ENCODE measurements at places on chromosomes 6 and 20.

DNA sequence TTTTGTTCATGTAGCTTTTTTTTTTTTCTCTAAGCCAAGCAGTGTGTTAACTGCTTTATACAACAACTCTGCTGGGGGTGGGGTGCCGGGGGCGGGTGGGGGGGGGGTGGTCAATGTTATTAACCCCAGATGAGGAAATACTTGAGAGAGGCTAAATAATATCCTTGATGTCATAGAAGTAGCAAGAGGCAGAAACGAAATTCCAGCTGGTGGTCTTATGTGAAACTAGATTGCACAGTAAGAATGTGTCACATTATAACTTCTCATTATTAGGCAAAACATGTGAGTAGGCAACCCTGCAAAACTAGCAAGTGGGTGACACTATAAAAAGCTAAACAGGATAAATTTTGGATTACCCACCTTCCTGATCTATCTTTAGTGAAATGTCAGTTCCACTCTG, 12.8 kb downstream of the MYLK4 start:
- DNase-seq: no peak

GRCh38 chr6:45576648-45577624, 199.2 kb upstream of the SUPT3H start:
- DNase-seq: no peak

DNA sequence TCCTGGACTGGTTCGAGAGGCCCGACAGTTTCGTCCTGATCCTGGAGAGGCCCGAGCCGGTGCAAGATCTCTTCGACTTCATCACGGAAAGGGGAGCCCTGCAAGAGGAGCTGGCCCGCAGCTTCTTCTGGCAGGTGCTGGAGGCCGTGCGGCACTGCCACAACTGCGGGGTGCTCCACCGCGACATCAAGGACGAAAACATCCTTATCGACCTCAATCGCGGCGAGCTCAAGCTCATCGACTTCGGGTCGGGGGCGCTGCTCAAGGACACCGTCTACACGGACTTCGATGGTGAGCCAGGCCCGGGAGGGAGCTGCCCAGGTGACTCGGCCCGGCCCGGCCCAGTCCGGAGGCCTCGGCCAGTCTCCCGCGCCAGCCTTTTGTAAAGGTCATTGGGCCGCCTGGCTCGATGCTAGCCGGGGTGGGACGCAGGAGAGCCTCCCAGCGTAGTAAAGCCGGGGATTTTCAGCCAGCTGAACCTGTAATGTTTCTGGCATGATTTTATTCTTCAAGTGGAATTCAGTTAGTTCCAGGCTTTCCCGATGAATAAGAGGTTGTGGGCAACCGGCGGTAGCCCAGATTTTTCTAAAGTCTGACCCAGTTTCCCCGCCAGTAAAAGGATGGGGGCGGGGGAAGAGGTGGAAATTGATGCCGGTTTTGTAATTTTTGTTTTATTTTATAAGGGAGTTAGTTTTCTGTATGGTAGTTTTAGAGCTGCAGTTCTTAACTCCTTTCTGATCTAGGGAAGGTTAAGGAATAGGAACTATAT, 1.4 kb downstream of the PIM1 start:
- peak; percentile 65 for DNase-seq

DNA sequence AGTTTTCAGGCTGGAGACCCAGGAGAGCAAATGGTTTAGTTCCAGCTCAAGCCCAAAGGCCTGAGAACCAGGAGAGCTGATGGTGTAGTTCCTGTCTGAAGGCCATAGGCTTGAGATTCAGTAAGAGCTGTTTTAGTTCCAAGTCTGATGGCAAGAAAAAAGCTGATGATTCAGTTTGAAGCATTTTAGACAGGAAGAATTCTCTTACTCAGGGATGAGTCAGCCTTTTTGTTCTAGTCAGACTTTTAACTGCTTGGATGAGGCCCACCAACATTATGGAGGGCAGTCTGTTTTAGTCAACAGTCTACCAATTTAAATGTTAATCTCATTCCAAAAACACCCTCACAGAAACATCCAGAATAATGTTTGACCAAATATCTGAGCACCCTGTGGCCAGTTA, 2.5 kb downstream of the ZSCAN26 start:
- no peak for DNase-seq

GRCh38 chr6:33426590-33427511, 7.0 kb downstream of the SYNGAP1 start:
- no peak for DNase-seq

GRCh38 chr6:11043961-11044711, at the start of gene ELOVL2:
ELOVL2 (minus strand) TSS chr6:11044305; CDS start chr6:11044230, 75 bp downstream.
- peak; percentile 90 for DNase-seq

GRCh38 chr6:70764706-70765105, 97.0 kb downstream of the SMAP1 start:
- no peak for DNase-seq

DNA sequence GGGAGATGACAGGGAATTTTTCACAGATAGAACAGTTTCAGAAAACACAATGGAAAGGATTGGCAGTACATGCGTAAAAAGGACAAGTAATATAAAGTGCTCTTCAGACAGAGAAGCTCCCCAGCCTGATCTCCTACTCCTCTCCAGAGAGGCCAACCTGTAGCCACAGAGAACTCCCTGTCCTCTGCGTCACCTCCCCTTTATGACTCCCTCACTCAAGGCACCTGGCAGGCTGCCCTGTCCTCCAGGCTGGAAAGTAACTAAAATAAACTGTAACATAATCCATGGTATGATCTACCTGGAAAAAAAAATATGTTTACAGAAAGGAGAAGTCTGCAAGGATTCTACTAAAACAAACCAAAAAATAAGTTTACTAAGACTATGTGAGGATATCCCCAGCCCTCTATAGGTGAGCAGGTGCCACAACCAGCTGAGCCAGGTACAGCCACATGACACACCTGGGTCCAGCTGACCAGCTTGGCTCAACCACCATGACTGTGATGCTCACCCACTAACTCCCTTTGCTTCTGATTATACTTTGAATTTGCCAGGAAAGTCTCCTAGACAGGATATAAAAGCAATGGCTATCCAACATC, 29.2 kb downstream of the MBOAT1 start:
- no peak for DNase-seq

- peak; percentile 28 for DNase-seq
Measured at GRCh38 chr20:46040902-46041535, 12.0 kb downstream of the SLC12A5 start.

DNA sequence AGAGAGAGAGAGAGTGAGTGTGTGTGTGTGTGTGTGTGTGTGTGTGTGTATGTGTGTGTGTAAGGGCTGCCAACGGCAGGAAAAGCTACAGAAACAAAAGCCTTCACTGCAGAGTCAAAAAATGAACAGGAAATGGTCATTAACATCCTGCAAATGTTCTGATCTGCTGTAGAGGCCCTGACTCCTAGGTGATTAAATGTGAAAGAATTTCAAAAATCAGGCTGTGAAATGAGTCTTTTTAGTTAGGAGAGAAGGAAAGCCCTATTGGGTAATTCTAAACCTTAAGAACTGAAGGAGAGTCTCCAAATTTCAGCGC, 166.5 kb upstream of the MYLIP start:
- no peak for DNase-seq

DNA sequence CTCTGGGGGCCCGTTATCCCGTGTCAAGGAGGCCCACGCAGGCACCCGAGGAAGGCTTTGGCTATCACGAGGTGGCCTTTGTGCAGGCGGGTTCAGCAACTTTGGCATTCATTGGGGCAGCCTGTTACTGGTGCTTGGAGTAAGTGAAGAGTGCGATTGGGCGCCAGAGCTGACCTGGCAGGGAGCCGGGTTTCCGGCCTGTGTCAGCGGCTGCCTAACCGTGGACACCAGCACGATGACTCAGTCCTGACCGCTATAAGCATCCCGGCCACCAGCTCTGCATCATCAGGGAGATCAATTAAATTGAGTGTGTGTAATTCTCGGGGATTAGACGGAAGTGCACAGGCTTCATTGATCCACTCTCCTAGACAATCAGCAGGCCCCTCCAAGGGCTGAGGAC, 45.9 kb downstream of the CDH4 start:
- no peak for DNase-seq

DNA sequence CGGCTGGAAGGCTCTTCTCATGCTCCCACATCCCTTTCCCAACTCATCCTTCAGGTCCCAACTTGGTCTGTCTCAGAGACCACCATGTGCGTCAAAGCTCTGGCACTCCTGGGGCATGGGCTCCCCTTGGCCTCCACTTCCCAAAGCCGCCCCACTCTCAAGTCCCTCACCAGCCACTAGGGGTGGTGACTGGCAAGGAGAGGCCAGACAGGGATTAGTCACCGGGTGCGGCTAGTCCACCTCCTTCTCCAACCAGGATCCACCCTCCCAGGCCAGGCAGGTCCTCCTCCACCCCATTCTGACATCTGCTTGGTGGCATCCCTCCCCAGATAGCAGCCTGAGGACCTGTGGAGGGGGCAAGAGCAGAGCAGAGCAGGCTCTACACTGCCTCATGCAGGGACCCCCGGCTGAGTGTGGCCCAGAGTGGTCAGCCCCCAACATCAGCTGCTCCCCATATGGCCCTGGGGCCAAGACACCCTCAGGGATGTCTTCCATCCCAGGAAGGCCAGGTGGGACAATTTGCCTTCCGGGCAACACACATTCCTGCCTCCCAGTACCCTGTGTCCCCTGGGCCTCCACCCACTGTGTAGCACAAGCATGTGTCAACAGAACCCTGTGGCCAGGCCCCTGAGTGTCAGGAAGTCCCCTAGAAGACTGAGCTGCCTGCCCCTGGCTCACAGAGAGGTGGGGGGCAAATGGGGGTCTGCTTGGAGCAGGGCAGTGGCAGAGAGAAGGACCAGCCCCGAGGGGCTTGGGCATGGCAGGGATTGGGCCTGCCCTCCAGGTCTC, 29.2 kb downstream of the YTHDF1 start:
- DNase-seq: peak; percentile 32

DNA sequence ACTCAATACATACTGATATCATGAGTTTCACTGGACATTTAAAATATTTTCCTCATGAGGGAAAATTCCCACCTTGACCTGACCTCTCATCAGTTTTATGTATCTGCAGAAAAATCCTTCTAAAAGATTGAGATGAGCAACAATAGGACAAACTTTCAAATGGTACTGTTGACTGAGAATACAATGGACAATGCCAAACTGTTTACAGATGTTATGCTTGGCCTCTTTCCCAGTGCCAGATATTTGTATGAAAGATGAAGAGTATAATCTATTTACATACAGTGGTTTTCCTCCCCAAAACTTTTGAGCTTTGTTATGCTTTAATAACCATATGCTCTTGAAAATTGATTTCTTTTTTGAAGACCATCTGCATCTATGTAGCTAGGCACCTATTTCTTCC, 245.1 kb upstream of the RSPO3 start:
- DNase-seq: no peak

DNA sequence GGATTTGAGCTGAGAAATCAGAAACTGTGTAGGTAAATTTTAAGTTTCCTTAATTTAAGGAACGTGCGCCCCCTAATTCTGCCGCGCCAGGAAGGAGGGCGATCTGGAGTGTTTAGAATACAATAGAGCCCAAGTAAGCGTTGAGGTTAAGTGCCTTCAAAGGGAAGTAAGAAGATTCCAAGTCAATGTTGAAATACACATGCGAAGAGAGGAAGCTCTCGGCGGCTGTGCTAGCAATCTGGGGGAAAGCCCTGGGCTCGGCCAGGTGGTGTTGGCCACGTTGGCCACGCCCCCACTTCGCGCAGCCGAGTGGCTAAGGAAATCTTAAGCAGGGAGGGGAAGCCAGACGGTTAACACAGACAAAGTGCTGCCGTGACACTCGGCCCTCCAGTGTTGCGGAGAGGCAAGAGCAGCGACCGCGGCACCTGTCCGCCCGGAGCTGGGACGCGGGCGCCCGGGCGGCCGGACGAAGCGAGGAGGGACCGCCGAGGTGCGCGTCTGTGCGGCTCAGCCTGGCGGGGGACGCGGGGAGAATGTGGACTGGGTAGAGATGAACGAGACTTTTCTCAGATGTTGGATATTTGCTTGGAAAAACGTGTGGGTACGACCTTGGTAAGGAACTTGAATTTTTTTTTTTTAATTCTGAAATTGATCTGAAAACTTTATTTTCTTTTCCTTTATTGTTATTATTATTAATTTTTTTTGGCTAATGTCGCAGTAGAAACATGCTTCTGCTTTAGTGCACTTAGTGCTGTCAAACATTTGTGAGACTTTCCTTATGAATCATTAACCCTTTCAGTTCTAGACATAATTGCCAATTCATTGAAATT, at the start of gene PRDM1:
Gene PRDM1, plus strand, starts transcription at position 353 of the 830 bp plus-strand sequence. Its CDS starts 218 bp downstream, at position 571.
- DNase-seq: peak; percentile 96

- DNase-seq: peak; percentile 65
Measured at GRCh38 chr20:64223526-64224067, 32.0 kb upstream of the PCMTD2 start.

DNA sequence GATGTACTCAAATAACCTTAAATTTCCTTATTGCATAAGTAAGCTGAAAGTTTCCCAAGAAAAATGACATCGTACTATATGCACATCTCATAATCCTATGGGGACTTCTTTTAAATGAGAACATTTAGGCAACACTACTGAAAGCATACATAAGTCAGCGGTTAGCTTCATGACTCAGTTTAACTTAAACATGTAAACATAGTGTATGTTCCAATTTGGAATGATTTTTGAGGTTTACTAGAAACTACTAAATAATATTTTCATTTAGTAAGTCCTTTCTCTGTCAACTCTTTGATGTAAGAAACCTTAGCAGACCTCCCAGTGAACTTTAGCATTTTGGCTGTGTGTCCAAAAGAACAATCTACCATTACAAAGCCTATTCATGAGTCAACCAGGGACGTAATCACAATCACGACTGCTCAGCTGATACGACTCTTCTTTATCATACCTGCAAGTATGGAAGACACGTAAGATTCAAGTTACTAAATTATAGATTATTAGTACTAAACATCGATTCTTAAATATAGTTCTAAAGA, 19.3 kb downstream of the HIVEP2 start:
- no peak for DNase-seq

GRCh38 chr6:110317189-110317588, 41.0 kb downstream of the METTL24 start:
- peak; percentile 45 for DNase-seq

- DNase-seq: no peak
Measured at GRCh38 chr6:53925891-53926290, 131.1 kb downstream of the LRRC1 start.

Measured in NCI-H82 (cell line).